NCI-H69 (cell line): ENCODE measurements at places on chromosomes 12 and 14.

GRCh38 chr12:47205532-47206449 lies 126.0 kb upstream of the AMIGO2 start:
- no peak for DNase-seq

DNA sequence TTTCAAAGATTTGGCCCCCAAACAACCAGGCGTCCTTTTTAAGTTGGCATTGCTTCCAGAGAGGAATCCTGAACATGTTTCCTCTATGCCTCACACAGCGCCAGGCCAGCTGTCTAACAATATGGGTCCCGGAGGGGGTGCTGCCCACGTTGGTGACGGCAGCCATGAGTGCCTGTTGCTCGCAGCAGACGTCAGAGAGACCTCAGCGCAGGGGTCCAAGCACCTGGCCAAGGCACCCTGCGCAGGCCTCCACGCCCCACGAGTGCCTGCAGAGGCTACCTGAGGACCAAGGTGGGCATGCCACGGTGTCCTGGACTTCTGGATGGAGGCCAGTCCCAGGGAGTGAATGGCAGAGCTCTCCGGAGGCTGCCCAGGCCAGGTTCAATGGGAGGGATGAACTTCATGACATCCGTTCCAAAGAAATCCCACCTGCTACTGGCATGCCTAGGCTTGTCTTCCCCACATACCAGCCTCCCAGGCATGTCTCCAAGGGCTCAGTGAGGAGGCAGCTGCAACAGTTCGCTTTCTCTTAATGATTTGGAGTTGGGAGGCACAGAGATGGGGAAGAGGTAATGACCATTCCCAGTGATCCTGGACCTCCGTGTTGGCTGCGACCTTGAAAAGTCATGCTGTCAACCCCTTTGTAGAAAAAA lies 11.6 kb upstream of the FOXN3 start:
- DNase-seq: peak; percentile 99

GRCh38 chr14:38310420-38310995 lies 54.6 kb upstream of the CLEC14A start:
- DNase-seq: peak; percentile 44

DNA sequence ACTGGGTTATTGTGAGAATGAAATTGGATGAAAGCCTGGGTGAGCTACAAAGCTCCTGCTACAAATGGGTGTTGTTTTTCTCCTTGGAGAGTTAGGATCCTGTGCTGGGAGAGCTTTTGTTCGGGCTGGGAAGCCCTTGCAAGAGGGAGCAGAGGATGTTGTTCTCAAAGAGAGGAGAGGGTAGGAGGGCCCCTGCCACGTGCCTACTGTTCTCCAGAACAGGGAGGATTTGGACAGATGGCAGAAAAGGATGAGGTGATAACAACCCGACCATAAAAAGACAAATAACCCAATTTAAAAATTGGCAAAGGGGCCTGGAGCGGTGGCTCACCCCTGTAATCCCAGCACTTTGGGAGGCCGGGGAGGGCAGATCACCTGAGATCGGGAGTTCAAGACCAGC lies 68.8 kb downstream of the GALNT16 start:
- DNase-seq: peak; percentile 96

- DNase-seq: peak; percentile 63
Observed at GRCh38 chr12:124453419-124454351, 113.7 kb downstream of the NCOR2 start.

DNA sequence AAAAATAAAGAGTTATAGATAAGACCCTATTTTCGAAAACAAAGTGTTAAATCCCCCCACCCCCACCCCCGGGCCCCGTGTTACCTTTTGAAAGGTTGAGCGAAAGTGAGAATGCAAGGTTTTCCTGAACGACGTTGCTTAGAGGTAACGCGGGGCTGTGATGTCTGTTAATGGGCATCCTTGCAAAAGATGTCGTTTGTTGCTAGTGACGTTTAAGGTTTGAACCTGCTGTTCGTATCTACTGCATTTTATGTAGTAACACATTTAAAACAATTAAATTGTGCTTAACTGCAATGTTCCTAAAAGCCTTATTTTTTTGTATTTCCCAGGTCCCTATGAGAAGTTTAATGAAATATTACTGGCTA lies 1.2 kb downstream of the CPSF6 start:
- DNase-seq: peak; percentile 47

DNA sequence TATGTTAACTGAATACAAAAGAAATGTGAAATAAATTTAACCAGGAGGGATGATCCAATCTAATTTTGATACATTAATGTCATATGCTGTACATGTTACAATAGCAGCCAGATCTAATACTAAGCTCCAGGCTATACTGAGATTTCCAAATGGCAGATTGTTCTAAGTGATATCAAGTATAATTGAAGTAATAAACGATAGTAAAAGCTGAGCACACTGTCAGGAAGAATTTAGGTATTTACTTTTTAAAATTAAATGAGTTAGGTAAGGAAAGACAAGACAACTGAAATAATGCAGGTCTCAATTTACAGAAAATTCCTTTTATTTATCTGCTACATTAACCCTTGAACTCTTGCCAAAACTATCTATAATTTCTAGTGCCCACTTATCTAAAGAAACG lies 39.9 kb downstream of the INSM2 start:
- peak; percentile 53 for DNase-seq

GRCh38 chr12:102426599-102427542 lies 53.5 kb downstream of the IGF1 start:
- DNase-seq: no peak

DNA sequence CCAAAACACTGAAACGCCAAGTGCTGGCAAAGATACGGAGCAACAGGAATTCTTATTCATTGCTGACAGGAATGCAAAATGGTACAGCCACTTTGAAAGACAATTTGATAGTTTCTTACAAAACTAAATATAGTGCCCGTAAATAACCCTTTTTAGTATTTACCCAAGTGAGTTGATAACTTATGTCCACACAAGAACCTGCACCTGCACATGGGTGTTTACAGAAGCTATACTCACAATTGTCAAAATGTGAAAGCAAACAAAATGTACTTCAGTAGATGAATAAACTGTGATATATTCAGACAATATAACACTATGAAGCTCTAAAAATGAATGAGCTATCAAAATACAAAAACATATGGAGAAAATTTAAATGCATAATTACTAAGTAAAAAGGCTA lies 86.6 kb downstream of the ATXN7L3B start:
- peak; percentile 49 for DNase-seq

DNA sequence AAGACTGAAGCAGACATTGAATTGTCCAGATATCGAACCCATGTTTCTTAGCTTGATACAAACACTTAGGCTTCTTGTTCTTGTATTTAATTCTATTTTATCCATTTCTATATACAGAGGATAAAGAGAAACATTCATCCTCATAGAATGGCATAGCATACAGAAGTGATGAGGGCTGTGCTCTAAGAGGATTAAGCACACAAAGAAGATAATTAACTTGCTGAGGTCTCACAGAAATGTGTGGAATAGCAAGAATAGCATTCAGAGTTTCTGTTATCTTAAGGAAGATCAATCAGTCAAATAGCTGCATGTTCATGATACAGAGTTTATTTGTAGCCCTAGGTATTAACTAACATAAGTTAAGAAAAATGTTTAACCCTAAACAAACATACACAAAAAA lies 27.3 kb upstream of the STRAP start:
- no peak for DNase-seq

GRCh38 chr12:3117144-3117581 lies 40.0 kb downstream of the TSPAN9 start:
- DNase-seq: no peak

- DNase-seq: no peak
Observed at GRCh38 chr12:67593461-67594330, 54.8 kb upstream of the DYRK2 start.

- DNase-seq: no peak
Observed at GRCh38 chr14:98160901-98161300, 1111.1 kb downstream of the BCL11B start.

DNA sequence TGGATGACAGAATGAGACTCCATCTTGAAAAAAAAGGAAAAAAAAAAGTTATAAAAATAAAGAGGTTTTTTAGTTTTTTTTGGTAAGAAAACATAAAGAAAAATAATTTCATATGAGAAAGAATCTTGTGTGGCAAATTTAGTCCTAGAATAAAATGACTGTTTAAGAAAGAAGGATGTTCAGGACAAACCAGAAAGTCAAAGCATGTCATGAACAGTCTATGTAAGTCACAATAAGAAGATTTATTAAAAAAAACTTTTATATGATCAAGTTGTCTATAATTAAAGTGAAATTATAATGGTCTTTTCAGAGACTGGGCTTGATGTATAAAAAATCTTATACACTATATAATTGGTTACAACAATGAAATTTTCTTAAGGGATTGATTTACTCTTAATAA lies 68.1 kb upstream of the HECTD1 start:
- peak; percentile 6 for DNase-seq

DNA sequence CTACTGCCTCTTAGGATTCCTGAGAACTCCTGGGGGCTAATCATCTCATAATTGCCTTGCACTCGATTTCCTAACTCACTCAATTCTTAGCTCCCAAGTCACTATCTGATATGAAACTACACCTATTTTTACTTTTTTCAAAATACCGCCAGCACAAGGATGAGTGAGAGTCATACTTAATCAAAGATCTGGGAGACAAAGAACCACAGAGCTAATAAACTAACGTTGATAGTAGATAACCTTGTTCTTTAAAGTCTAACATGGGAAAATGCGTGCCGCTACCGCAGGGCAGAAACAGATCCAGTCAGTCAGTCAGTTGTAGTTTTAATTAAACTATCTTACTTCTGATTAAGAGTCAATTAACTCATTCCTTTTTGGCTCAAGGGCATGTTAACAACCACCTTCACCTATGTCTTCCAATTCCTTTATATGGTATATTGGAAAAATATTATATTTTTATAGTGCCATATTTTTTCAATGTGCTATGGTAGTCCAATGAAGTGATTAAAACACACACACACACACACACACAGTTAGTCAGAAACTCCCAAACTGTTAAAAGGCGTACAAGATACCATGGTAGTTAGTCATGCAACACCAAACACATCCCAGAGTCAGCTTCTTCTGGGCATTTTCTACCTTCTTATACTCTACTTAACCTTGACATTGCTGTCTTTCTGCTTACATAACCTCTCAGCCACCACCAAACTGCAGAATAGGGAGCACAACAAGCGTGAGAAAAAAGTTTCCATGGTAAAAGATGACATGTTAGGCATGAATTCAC lies 114.0 kb downstream of the KLHL28 start:
- no peak for DNase-seq

GRCh38 chr12:98733667-98734350 lies 88.7 kb downstream of the APAF1 start:
- DNase-seq: no peak

DNA sequence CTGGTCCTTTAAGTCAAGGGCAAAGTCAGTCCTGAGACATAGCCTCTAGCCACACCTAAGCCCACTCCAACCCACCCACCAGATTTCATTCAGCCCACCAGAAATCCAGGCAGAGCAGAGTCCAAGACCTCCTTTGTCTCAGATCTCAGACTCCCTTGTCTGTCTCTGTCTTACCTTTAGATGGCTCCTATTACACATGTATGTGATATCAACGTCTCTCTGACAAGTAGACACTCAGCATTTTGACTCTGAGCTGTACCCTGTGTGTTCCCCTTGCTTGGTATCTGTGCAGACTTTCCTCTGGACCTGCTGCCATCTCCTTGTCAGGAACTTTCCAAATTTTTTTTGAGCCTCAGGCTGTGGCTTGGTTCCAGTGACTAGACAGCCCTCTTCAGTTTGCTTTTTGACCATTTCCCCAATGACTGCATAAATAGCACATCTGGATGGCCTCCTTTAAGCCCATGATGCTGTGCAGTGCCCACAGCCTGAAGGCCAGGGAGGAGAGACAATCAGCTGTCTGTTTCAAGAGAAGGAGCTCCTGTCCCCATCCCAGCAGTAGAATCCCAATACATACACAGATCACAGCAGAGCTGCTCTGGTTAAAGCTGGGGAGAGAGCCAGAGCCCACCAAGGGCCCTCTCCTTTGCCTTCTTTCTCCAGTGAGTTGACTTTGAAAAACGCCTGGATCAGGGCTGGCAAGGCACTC lies 7.0 kb downstream of the POU6F1 start:
- no peak for DNase-seq

- no peak for DNase-seq
Observed at GRCh38 chr12:54037360-54038283, 4.8 kb downstream of the HOXC5 start.

GRCh38 chr14:103022685-103023044 lies 34.7 kb downstream of the CDC42BPB start:
- DNase-seq: peak; percentile 91

- no peak for DNase-seq
Observed at GRCh38 chr14:32802295-32802694, 136.4 kb upstream of the NPAS3 start.

GRCh38 chr12:99732131-99732530 lies 84.6 kb downstream of the GARIN6 start:
- DNase-seq: no peak

GRCh38 chr14:33432407-33433023 lies 493.8 kb downstream of the NPAS3 start:
- peak; percentile 61 for DNase-seq

DNA sequence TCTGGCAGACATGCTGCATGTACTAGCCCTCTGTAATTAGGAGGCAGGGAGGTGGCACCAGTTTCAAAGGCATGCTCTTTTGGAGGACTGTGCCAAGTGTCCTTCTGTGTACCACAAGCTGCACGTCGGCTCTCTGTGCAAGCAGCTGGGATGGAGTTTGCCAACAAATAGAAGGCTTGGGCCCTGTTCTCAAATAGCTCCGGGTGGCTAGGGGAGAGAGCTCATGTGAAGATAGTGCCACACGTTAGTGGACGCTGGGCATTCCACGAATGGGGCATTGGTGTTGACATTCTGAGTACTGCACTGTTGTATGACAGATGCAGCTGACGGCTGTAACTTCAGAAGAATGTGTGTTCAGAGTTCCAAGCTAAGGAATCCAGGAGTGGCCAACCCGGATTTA lies 4.4 kb downstream of the AACS start:
- DNase-seq: peak; percentile 23

DNA sequence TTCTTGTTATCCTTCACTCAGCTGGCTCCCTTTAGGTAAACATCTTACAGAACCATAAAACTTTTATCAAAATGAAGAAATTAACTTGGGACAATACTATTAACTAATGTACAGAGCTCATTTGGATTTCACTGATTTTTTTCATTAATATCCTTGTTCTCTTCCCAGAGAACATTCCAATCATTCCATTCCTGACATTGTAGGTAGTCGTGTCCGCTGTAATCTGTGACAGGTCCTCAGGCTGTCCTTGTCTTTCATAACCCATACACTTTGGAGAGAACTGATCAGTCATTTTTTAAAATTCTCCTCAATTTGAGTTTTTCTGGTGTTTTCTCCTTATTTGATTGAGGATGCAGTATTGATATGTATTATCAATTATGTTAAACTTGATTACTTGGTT lies 916.8 kb downstream of the GALC start:
- no peak for DNase-seq

- DNase-seq: peak; percentile 18
Observed at GRCh38 chr12:105659355-105660075, 329.0 kb downstream of the C12orf75 start.

DNA sequence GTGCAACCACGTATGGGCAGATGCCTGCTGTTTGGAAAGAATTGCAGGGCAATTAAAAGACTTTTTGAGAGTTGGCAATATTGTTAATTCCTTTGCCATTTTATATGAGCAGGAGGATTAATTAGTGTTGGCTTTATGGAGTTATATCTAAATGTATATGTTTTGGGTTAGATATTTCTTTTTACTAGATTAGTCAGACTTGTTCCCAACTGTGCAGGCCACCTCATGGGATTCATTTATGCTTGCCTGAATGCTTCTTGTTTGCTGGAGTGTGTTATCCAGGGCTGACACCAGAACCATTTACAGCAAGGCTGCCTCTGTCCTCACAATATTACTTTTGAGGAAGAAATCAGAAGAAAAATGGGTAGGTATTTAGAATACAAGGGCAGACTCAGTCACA lies 192.5 kb downstream of the KTN1 start:
- DNase-seq: no peak

- DNase-seq: no peak
Observed at GRCh38 chr12:56941299-56942017, 7.2 kb upstream of the SDR9C7 start.
